NCI-H2171 treated with DMSO at 0.1 percent for 48 hours (cell line): ENCODE measurements at places on chromosomes 5 and 9.

DNA sequence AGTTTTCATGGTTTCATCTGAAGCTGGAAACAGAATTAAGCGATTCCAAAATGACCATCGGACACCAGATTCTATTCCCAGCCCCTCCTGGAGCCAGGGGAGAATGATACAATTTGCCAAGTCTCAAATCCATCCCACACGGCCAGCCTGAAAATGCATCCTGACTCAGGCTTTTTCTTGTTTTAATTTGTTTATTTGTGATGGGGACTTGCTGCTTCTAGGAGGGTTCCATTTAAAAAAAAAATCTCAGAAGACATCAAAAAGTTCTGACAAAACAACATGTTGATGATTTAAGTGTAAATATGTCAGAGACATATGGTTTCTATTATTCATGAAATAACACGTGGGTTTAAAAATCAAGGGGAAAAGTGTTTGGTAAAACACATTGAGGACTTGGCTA lies 173.2 kb downstream of the GAS1 start:
- no peak for DNase-seq

GRCh38 chr5:134555890-134556311 lies 30.4 kb downstream of the JADE2 start:
- peak; percentile 76 for DNase-seq

DNA sequence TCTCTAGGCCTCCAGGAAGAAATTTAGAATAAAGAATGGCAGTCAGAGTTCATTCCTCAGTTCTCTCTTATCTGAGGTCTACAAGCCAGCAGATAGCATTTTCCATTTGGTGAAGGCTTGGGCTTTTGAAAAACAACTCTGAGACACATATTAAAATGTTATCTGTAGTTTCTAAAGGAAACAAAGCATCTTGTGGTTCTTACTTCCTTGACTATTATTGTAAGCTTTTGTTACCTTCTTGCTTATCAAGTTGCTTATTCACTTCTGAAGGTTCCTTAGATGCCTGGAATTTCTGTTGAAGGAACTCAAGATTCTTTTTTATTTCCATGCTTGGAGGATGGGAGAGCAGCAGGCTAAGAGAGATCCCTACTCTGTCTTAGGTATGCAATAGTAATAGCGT lies 79.2 kb upstream of the MRPS30 start:
- DNase-seq = no peak

GRCh38 chr9:107389617-107390071 lies 99.9 kb downstream of the KLF4 start:
- no peak for DNase-seq

- no peak for DNase-seq
Measured at GRCh38 chr9:37587521-37587920, 4.9 kb downstream of the TOMM5 start.

DNA sequence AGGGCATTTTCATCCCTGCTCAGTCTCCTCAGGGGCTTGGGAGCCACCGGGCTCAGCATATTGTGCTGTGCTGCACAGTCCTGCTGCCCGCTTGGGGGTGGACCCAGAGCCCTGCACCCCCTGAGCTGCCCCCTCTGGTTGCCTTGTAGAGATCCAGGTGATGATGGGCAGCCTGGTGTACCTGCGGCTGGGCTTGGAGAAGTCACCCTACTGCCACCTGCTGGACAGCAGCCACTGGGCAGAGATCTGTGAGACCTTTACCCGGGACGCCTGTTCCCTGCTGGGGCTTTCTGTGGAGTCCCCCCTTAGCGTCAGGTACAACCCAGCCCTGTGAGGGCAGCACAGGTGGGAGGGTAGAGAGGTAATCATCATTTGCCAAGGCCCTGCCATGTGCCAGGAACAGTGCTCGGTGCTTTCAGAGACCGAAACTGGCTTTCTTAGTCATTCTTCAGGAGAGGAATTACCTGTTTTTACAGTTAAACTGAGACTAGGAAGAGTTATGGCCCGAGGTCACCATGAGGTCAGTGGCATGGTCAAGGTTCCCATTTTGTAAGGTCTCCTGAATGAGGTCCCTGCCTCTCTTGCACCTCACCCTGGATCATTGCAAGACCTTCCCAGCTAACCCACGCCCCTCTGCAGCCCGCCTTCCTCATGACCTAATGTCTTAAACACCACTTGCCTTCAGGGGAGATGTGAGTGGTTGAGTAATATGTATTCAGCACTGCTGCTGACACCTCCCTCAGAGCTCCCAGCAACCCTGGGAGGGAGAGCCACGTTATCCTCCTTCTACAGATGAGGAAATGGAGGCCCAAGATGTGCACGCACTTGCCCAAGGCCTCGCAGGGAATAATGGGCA lies 7.5 kb downstream of the NHP2 start:
- peak; percentile 17 for DNase-seq

GRCh38 chr5:124628721-124629596 lies 117.5 kb downstream of the ZNF608 start:
- DNase-seq = no peak

DNA sequence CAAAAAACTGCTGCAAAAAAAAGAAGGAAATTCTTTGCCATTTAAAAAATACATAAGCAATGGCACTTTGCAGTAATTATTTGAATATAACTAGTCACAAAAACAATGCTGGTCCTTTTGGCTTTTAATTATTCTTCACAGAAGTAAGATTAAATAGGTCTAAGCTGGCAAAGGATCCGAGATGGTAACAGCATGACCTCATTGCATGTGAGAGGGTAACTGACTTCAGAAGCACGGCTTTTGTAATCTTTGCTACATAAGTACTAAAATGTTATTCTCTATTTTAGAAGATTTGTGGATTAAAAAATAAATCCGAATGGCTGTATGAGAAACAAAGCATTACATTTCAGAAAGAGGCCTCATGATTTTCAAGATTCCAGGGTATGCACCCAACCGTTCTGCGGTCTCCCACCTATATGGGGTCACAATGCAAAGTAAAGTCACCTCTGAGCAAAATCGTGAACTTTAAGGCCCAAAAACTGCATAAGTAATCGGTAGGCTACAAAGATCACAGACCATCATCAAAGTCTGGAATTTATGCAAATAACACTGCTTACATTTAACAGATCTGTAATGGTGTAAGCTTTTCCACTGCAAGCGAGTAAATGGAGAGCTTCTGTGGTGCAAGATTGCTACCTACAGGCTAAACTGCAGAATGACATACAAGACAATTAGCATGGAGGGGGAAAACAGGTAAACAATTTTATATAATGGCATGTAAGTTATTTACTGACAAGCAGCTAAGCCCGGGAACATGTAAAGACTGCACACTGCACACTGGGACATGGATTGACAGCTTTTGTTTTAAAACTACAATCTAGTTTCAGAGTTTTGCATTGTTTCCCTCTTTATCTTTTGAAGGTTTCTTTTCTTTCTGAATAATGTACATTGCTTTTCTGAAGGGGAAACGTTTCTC lies 231.6 kb downstream of the SLF1 start:
- peak; percentile 40 for DNase-seq

- DNase-seq = no peak
Measured at GRCh38 chr5:83554133-83554532, 82.6 kb downstream of the VCAN start.

DNA sequence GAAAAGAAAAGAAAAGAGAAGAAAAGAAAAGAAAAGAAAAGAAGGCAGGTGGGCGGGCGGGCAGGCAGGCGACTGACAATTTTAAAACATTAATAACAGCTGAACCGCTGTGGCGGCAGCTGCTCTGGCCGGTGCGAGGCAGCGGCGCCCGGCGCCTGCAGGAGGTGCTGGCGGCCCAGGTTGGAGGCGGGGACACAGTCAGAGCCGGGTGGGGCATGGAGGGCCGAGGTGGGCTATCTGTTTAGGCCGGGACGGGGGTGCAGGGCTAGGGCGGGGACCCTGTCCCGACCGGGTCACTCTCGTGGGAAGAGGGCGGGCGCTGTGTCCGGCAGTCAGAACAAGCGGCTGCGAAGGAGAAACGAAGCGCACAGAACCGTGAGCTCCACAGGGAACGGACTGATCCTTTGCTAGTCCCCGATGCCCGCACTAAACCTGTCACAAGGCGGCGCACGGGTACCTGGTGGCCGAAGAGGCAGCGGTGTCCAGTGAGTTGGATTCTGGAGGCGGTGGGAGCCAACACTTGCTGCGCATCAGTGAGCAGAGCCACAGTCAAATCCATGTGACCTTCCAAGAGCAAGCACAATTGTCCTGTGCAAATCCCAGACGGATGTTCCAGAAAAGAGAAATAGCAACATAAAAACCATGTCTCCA lies 13.6 kb upstream of the ALDOB start:
- DNase-seq = peak; percentile 10

DNA sequence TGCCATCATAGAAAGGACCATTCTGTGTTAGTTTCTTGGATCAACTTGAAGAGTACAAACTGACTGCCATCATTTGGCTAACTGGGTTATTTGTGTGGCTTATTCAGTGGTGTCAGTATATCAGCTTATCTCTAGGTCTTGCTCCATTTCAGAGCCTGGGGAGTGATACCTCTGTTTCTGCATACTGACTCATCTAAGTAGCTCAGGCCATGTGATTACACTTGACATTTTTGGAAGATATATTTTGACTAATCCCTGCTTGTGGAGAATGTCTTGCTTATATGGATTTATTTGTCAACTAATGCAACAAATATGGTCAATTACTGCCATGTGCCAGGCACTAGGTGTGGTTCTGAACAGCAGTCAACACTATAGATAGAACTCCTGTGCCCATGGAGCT lies 311.7 kb downstream of the YTHDC2 start:
- no peak for DNase-seq

GRCh38 chr5:159567461-159567860 lies 237.2 kb upstream of the IL12B start:
- no peak for DNase-seq

- no peak for DNase-seq
Measured at GRCh38 chr5:58407042-58407719, 52.7 kb downstream of the PLK2 start.

DNA sequence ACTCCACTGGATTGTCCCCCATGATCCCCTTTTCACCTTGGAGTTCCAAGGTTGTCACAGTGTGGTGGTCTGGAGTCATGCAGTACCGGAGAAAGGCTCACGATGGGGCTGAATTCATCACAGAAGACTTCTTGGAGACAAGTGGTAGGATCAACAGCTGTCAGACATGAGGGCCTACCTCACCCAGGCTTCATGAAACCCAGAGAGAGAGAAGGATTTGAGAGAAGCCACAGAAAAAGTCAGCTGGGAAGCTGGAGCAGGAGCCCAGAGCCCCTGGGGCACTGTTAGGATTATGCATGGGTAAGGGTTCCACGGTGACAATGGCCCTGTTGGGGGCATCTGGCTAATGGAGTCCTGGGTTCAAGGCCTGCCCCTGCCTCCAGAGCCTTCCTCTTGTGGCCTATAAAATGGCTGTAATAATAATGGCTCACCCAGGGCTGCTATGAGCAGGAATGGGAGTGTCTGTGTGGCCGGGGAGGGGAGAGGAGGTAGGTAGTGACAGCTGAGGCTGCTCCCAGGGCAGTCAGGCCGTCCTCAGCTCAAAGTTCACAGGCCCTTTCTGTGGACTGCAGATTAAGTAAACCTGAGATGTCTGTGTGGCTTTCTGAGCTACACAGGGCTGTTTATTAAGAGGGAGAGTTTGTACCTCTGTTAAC lies 910 bp downstream of the TRIM14 start:
- peak; percentile 24 for DNase-seq

DNA sequence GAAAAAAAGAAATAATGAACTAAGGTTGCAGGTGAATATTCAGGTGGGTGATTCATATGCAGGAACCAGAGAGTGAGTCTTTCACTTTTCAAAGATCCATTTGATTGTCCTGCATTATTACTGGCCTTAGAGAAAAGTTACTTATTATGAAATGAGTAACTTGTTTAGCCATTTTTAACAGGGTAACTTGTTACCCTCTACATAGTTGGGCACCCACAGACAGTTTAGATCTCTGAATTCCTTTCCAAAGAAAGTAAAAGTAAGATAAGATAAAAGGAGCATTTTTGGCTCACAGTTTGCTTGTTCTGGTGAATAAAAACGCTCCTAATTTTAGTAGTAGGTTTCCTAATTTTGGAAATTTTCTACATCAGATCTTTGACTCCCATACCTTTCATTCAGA lies 54.1 kb upstream of the DAB2 start:
- DNase-seq = no peak

- DNase-seq = no peak
Measured at GRCh38 chr5:132751444-132751843, 4.2 kb downstream of the CCNI2 start.

- no peak for DNase-seq
Measured at GRCh38 chr9:13383216-13383615, 103.7 kb upstream of the MPDZ start.

DNA sequence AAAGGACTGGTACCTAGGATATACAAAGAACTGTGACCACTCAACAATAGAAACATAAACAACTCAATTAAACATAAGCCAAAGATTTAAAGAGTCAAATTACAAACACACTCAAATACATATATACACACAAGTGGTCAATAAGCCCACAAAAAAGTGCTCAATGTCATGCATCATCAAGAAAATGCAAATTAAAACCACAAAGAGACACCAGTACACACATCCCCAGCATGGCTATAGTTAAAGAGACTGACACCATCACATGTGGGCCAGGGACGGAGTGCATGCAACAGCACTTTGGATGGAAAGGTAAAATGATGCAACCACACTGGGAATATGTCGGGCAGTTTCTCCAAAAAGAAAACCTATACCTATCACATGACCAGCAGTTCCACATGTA lies 89.7 kb downstream of the CAAP1 start:
- no peak for DNase-seq

DNA sequence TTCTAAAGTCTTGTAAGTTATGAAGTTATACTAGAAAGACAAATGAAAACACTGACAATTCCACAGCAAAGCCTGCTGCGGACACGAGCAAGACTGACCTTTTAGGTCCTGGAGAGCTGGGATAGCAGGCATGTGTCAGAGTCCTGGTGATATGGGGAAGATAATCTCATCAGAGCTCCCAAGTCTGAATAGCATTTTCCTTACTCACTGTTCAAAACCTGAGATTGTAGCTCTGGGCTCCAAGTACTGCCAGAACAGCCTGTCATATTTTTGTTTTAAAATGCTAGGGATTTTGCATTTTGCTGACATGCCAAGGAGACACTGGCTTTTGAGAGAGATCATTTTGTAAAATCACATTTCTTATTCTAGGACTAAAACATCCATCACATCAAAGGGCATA lies 90.1 kb downstream of the DRD1 start:
- no peak for DNase-seq

DNA sequence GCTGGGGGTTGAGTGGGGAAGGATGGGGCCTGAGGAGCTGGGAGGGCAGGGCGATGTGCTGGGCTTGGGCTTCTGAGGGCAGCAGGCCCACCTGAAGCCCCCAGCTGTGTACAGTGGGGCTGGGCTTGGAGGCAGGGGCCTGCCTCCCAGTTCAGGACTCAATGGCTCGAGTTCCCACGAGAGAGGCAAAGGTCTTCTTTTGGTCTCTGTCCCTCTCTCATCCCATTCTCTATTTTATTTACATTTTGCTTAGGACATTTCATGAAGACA lies 180.6 kb downstream of the MACROH2A1 start:
- no peak for DNase-seq

DNA sequence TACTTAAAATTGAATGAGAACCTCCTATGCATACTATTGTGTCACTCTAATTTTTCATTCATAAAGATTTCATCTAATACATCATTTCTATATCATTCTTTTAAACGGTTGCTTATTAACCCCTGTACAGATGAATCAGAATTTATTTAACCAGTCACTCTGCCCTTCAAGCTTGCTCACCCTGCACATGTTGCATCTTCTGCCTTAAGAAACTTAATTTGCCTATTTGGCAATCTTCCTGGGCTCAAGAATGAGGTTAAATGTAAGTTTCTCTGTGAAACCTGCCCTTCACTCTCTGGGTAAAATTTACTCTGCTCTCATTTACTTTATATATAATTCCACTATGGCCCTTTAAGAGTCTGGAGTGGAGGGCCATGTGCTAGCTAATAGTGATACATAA lies 434.7 kb upstream of the ZNF608 start:
- DNase-seq = no peak
